ENCODE measurements at places on chromosomes 11 and 22.

- no peak for DNase-seq
These were observed 27.6 kb downstream of the RIBC2 start for GRCh38 chr22:45441138-45441537.

GRCh38 chr11:12388173-12388572, 10.8 kb downstream of the PARVA start:
- no peak for DNase-seq

- no peak for DNase-seq
These were observed 73.2 kb upstream of the LMO2 start for GRCh38 chr11:33965032-33965431.

DNA sequence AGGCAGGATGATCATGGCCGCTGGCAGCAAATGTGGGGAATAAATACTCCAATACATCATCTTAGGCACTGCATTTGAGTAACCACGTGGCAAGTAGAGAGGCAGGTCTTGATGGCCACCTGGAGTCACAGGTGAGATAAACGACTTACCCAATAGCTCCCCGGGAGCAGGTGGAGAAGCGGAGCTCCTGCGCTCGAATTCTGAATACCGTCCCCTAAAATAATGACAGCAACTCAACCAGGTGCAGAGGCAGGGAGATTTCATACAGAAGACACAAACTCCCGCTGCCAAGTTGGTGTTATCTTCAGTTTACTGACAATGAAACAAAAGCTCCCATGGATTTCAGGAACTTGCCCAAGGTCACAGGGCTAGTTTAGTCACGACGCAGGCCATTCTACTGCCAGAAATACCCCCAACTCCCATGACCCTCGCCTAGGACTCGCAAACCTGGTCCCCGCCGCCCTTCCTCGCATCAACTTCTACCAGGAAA, 437 bp downstream of the SLC43A3 start:
- no peak for DNase-seq

GRCh38 chr11:121933694-121934093, 182.3 kb downstream of the BLID start:
- DNase-seq, result no peak

- DNase-seq, result no peak
These were observed 96.3 kb downstream of the APIP start for GRCh38 chr11:34819740-34820482.

DNA sequence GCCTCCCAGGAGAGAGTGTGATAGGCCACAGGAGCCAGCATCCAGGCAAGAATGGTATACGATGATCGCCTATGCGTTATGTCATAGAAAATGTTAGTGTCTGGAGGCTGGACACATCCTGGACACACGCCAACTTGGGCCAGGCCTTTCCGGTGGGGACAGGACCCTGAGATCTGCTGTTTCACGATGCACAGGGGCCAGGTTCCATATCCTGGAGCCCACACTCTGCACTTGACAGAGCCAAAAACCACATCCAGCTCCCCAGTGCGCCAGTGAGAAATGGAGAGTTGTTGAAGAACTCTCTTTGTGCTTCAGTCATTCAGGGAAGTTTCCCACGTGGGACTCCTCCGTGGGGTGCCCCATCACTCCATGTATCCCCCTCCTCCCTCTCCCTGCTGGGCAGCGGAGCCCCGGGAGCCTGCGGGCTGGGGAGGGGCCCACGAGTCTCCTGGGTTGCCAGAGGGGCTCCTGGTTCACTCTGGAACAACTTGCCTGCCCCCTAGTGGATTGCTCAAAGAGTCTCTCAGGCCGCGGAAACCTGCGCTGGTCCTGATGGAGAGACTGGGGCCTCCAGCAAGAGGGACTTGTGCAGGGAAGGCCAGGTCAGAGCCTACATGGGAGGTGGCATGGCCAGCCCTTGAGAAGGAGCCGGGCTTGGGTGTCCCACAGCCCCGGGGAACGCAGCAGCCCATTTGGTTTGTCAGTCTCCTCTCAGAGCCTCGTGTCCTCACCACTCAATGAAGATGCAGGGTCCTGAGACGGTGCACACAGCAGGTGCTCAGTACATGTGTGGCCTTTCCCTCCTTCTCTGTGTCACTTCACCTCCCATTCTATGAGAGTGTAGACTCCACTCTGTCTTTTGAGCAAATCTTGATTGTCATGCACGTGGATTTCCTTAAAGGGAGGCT, 10.2 kb upstream of the LRRC32 start:
- DNase-seq, result peak; percentile 51

GRCh38 chr11:119218141-119218878, 12.2 kb downstream of the CBL start:
- DNase-seq, result no peak

DNA sequence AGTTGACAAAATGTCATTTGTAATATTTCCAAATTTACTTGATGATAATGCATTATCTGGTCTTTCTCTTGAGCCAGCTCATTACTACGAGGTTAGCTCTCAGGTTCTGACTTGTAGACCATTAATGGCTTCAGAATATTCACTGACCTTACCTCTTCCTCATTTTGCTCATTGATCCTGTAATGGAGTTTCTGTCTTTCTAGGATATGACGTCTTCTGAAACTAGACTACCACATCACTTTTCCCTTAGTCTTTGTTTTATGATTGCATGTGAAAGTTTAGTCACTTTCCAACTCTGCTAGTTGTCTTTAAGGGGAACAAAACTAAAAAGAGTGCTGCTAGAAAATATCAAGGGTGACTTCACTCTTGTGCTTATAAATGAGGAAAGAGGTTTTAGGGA, 697.6 kb downstream of the JRKL start:
- no peak for DNase-seq

DNA sequence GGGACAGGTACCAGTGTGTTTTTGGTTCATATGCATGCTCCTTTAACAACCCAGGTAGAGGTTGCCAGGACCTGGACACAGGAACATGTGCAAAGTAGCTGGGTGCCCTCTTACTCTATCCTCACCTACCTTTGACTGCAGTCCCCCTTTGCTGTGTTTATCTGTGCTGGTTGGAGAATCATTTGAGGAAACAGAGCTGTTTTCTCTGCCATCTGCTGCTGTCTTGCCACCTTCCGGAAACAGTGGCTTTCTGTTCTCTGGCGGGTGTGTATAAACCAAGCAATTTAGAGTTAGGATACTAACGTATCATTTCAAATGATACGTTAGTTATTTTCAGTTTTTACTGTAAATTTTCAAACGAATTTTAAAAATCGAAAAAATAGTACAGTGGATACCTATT, 171.9 kb upstream of the TTC12 start:
- DNase-seq, result no peak

GRCh38 chr22:25488244-25489020, 76.0 kb upstream of the GRK3 start:
- DNase-seq, result no peak

DNA sequence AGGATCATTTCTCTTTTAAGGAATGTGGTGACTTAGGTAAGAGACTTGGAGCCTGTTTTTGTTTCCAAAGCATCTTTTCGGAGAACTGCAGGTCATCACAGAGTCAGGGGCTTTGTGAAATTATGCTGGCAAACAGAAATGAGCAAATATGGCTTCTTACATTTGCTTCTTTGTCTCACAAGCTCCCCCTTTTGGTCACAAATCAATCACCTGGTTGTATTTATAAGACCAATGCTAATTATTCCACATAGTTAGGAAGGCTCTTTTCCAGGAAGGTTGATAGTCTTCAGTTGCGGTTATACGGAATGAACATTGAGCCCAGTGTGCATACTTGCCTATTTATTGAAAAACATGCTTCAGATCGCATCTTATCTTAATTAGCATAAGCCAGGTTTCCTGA, 34.6 kb upstream of the CEP126 start:
- DNase-seq, result no peak

- no peak for DNase-seq
These were observed 29.0 kb upstream of the KCNQ1OT1 start for GRCh38 chr11:2728663-2729332.
